ENCODE measurements at places on chromosomes 5 and 9.

DNA sequence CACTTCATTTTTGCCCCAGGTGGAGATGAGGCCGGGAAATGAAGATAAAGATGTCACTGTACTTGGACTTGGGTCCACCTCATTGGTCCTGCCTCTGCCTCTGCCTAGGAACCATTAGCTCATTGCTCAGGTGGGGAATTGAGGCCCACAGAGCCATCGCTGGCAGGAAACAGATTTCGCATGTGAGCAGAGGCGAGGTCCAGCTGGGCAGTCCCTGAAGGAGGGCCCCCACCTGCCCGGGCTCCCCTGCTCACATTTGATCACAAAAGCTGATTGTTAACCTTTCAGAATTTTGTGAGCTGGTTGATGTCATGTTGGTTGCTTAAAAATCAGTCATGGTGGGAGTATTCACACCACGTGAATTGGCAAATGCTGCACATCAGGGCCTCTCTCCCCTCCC is 273.8 kb upstream of the MVB12B start:
- no peak for DNase-seq

- DNase-seq, result no peak
These were observed 296.7 kb downstream of the HINT1 start for GRCh38 chr5:130868186-130868840.

DNA sequence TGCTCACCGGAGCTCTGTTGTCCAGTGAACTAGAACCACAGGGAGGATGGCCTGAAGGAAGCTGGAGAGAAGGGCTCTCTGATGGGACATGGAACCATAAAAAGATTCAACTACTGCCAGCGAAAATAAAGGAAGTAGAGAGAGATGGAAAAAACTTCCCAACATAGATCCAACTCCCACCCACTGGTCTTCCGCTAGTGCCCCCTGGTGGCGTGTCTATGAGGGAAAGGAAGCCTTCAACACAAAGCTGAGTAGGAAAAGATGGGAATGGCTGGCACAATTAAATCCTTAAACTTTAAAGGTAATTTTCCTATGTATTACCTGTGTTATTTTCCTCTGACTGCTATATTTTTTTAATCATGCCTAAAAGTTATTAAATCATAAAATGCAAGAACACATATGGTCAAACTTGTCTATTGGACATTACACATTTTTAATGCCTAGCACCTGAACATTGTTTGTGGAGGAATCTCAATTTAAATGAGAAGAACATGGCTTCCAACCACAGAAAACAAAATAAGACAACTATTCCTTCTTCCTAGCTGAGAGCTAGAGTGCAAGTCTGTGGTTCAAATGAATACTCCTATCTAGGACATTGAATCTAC is 51.5 kb downstream of the CEP120 start:
- DNase-seq, result peak; percentile 7

GRCh38 chr5:32584646-32585045 is 711 bp upstream of the SUB1 start:
- DNase-seq, result no peak

- peak; percentile 34 for DNase-seq
These were observed 95.7 kb downstream of the TTC39B start for GRCh38 chr9:15211160-15211814.

DNA sequence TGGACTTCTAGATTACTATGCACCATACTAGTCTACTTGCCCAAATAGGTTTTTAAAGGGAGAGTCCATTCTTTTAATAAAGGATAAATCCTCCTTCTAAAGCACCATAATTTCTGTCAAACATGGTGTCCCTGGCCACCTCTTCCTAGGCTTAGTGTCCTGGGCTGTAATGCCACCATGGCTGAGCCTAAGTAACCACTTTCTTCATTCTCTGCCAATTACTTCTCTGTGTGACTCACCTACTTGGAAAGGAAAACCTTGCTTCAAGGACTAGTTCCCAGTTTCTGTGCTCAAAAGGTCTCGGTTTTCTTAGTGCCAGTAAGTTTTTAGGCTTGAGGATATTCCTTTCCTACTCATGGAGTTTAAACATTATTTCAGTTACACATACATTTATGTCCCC is 273.4 kb downstream of the DENND1A start:
- DNase-seq, result no peak

DNA sequence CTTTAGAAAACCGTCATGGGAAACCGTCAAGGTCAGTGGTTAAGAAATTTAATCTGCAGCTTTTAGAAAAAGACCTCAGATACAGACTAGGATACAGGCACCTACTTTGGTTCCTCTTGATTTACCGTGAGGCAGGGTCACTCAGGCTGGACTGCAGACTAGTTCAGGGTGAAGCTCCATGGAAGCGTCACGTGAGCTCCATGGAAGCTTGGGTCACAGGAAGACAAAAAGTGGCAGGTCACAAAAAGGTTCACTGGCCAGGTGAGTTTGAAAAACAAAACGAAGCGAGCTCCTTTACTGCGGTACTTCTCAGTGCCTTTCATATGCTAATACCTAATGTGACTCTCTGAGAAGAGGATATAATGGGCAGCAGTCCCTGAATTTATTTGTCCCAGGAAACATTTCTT is 43.0 kb downstream of the PRRC2B start:
- no peak for DNase-seq

- no peak for DNase-seq
These were observed 91.0 kb downstream of the FEM1C start for GRCh38 chr5:115453391-115454095.

DNA sequence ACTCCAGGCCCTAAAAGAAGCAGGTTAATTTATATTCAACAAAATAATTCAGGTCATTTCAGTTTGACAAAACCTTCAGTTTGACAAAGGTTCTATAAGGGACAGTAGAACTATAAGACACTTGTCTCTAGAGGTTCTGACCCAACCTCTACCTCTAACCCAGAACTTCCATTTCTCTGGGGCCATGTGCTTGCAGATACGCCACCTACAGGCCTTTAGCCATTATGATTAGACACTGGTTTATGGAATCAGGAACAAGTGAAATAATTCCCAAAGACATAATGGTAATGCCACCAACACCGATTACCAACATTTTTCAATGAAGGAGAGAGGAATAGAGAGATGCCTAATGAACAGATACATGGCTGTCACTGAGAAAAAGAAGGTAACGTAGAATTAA is 733.9 kb downstream of the PRELID2 start:
- DNase-seq, result no peak

DNA sequence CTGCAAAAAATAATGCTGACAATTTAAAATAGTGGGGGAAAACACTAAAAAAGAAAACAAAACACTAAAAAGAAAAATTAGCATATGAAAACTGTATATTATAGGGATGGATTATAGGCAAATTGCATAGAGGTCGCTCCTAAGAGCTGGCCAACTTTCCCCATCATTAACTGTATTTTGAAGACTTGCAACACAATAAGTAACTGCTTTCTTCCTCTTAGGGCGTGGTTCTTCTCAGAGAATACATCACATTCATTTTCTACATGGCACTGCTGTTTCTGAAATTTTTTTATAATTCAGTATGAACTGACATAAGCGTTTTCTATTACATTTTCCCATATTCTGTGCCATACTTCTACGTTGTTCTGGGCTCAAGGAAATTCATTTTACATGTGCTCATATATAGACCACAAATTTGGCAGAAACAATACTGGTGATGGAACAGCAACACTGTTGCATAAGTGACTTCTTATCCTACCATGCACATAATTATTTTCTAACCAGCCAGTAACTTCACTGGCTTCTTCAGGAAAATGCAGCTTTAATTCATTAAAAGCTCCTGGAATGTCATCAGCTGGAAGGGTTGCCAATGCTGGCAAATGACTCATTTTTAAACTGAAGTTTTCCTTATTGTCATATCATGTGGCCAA is 171.2 kb upstream of the DMAC1 start:
- no peak for DNase-seq

- no peak for DNase-seq
These were observed 92.8 kb downstream of the SNX18 start for GRCh38 chr5:54610197-54610944.

- DNase-seq, result no peak
These were observed 165.4 kb downstream of the AUH start for GRCh38 chr9:91196103-91196950.

GRCh38 chr5:159734366-159734765 is 181.9 kb upstream of the ADRA1B start:
- no peak for DNase-seq

DNA sequence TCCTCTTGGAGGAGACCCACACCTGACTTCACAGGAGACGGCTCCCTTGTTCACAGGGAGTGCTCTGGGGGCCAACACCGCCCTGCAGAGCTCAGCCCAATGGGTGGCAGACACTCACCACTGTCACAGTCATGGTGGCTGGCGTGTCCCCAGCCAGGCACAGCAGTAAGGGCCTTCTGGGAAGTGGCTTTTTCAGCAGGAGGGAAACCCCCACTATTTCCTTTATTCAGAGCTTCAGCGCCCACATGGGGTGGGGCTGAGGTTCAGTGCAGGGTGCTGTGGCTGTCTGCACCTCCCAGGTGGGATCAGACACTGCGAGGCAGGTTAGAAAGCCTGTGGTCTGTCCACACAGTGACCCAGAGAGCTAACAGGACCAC is 3.6 kb upstream of the SNAPC4 start:
- peak; percentile 42 for DNase-seq

DNA sequence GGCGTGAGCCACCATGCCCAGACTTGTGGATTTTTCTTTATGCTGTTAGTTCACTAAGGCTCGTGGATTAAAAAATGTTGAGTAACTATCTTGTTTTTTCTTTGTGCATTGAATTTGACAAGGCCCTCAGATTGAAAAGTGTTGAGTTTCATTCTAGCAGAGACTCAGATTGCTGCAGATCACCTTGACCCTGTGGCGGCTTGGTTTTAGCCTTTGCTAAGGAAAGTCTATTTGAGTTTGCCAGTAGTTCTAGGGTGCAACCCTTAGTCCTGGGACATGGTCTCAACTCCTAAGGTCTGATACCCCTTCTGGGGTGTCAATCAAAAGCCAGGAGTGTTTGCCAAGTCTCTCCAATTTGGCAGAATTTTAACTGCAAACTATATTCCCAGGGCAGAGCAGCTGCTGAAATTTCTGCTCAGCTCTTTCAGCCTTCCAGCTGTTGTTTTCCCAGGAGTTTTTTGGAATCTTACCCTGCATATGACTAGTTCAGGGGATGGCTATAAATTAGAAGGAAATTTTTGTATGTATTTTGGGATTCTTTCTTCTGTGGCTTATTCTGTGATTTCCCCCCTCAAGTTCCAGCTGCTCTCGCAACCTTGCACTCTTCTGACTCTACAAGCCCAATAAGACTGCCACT is 84.3 kb upstream of the HAND1 start:
- DNase-seq, result no peak

- no peak for DNase-seq
These were observed 21.8 kb downstream of the KIAA1958 start for GRCh38 chr9:112508377-112508776.

GRCh38 chr5:67730917-67731474 is 484.6 kb upstream of the PIK3R1 start:
- no peak for DNase-seq

- no peak for DNase-seq
These were observed 60.3 kb downstream of the TTC39B start for GRCh38 chr9:15246708-15247107.

GRCh38 chr9:130692321-130692720 is 1.3 kb upstream of the EXOSC2 start:
- DNase-seq, result no peak

DNA sequence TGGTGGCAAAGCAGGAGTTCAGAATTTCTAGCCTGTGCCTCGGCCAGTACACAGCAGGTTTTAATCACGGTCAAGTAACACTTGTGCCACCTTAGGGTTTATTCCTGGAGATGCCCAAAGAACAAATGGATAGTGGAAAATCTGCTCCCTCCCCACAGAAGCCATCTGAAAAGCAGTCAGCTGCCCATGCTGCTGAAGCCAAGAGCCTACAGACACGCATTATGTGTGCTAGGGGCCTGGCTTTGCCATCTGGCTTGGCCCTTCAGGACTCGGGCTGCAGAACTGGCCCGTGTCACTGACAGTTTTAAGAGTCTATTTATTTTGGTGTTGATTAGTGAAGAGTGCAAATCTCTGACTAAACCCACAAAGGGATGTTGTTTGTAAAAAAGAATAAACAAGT is 11.1 kb downstream of the ARSB start:
- no peak for DNase-seq

DNA sequence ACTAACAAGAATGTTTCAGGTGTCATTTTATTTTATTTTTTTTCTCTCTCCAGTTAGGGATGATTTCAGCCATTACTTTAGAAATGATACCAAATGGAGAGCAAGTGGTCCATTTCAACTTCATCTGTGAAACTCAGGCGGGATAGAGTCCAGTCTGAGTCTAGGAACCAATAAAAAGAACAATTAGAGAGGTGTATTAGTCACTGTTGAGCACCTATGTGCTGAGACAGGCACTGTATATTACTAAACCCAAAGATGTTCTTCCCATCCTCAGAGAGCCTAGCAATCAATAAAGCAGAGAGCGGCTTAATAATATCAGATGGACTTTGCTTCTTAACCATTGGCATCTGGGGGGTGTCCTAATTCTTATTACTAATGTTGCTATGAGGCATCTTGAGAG is 410.3 kb upstream of the SLC24A2 start:
- DNase-seq, result no peak
